ENCODE measurements at places on chromosomes 7 and 10.

DNA sequence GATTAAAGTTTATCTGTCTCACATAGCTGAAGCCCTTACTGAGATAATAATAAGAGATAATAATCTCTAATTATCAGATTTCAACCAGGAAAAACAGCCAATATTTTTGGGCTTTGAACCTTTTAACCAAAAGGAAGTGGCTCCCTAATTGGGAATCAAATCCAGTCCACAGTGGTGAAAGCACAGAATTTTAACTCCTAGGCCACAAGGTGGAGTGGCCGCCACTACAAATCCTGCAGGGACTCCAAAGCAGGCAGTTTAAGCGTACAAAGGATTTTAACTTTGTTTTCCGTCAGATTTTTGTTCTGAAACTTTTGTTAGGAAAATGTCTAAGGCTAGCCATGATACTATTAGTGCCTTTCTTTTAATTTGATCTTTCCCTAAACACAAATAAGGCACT, 99.6 kb upstream of the CCNY start:
- no peak for DNase-seq

DNA sequence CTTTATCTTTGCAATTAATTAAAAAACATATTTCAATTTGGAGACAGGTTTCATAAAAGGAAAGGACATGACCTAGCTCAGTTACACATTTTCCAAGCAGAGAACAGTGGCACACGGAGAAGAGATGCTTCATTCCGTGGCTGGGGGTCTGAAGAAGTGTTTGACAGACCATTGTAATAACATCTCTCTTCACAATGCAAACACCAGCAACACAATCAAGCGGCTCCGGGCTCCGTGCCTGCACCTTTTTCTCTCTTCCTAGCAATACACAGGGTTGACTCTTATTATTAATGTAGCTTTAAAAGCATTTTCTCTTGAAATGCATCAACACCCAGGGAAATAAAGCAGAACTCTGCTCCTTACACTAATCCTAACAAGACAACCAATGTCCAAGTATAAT, 261.0 kb upstream of the AOAH start:
- DNase-seq = no peak

GRCh38 chr7:81744389-81744788, 25.5 kb downstream of the HGF start:
- no peak for DNase-seq

- DNase-seq = peak; percentile 88
Measured at GRCh38 chr7:112205343-112206237, 609 bp downstream of the DOCK4 start.

DNA sequence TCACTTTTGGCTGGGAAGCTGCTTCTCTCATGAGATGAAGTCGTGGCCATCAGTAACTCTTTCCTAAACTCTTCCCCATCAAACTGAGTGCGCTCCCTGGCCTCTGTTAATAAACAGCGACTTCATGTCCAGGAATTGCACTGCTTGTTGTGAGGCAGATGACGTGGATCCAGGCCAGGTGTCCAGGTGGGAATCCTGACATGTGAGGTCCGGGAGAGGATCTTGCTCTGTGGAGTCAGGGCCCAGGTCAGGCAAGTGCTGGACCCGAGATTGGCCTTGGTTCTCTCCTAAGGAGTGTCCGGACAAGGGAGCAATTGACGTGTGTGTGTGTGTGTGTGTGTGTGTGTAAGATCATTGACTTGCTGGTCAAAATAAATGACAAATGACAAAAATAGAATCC, 362.7 kb downstream of the GLRX3 start:
- DNase-seq = no peak

GRCh38 chr10:103472005-103472404, 7.0 kb downstream of the CALHM3 start:
- no peak for DNase-seq

DNA sequence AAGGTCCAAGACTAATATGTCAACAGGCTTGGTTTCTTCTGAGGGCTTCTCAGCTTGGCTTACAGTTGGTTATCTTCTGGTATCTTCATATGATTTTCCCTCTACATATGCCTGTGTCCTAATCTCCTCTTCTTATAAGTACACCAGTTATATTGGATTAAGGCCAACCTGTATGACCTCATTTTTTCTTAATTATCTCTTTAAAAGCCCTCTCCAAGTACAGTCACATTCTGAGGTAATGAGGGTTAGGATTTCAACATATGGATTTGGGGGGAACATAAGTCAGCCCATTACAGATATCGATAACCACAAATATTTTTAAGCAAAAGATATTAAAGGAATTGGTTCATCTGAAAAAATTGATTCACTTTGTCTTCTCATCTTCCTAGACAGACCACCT, 49.2 kb downstream of the IQUB start:
- DNase-seq = no peak

DNA sequence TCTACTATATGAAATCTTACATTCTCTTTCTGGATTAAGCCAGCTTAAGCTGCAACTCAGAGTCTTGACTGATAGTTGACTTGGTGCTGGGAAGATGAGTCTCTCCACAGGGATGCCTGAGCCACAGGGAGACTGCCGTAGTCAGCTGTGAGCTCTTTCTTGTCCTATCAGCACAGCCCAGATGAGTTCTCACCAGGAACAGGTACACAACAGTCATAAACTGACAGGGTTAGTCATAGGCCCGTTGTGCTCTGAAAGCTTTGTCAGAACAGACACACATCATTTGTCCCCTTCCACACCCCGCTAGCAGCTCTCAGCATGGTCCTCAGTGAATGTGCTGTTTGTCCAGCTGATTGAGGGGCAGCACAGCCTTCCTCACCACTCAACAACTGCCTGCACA, 221.6 kb downstream of the RPS24 start:
- no peak for DNase-seq

DNA sequence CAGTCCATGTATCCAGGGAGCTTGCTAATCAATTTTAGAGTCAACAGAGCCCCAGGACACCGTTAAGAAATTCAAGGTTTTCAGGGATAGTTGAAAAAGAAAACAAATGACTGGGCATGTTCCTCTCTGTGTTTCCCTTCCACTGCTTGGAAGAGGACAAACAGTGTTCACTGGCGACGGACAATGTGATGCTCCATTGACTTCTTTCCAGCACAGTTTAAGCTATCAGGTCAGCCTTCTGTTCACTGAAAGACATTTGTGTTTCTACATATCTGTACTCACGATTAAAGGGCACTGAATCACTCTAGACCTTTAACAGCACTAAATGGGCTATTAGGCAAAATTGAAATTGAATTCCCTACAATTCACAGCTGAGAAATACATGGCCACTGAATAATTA, 123.6 kb downstream of the RNLS start:
- DNase-seq = no peak

DNA sequence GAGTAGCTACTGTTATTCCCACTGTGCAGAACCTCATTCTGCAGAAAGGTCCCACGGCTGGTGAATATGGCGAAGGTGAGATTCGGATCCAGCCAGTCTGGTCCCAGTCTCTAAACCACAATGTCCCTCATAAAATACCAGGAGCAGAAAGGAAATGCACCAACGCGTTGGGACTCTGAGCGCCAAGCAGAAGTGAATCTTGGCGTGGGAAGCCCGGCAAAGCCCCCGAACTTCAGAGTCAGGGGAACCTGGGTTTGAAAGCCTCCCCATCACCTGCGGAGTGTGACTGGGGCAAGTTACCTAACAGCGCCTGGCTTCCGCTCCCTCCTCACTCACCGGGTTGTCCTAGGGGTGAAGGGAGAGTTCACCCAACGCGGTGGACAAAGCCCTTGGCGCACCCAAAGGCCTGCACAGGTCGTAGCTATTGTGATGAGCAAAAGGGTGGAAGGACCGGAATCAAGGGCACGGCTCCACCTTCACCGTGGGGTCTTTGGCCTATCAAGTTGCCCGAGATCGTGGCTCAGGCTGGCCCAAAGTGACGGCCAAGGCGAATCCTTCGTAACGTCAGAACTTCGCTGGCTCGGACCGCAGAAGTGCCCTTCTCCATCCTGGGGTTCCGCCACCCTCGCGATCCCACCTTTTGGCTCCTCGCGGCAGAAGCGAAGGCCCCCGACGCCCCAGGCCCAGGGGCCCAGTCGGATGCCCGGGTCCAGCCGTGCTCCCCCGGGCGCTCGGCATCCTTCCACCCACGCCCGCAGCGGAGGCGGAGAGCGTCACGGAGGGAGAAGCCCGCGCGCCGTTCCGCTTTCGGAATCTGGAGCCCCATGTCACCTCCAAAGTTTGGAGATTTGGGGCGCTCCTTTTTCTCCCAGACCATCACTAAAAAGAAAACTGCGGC, 811 bp downstream of the RGS10 start:
- DNase-seq = no peak

- DNase-seq = peak; percentile 79
Measured at GRCh38 chr10:114402871-114403540, 1.3 kb downstream of the AFAP1L2 start.

DNA sequence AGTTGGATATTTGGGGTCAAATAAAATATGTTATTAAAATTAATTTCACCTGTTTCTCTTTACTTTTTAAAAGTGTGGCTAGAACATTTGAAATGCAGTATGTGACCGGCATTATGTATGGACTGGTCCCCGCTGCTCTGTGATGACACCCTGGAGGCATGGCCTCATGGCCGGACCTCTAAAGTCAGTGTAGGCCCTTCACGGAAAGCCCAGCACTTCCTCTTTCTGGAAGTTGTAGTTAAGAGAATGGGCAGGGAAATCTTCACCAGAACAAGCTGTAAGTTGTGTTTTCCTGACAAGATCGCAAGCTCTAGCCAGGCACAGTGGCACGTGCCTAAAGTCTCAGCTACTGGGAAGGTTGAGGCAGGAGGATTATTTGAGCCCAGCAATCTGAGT, 38.3 kb upstream of the SRGN start:
- no peak for DNase-seq

DNA sequence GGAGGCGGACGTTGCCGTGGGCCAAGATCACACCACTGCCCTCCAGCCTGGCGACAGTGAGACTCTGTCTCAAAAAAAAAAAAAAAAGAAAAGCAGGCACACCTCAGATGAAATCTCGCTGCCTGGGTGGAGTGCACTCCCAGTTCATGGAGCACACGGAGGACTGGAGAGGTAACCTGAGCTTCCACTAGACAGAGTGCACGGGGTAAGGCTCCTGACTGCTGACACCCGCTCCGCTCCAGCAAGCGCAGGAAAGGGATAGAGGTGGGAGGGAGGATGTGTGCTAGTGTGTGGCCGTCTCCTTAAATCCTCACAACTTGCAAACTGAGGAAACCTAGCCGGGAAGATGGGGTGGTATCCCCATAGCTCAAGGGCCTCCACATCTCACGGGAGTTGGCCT, 50.8 kb downstream of the FAM53B start:
- no peak for DNase-seq

DNA sequence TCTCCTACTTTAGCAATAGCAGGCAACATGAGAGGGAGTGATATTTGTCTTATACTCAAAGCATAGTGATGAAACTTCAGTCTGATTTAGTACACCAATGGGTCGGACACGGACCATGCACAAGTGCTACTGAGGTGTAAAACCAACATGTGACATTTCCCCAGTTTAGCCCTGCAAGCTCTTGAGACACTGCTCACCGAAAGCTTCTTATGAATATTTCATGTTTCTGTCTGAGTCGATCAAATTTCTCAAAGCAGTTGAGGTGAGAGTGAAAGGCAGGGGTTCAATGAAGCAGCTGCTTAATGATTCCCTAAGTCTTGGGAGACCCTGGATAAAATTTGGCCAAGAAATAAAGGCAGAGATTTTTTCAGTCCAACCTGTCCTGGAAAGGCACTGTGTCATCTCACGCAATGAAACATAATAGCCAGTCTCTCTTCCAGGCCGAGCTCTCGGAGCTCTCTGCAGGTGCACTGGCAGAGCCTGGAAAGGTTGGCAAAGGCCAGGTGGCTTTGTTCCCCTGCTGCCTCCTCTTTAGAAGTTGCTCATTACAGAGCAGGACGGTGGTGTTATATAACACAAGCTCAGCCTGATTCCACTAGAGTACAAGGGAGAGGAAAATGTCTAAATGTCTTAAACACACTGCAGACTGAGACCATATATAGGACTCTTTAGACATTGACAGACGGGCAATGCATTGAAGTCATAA, 33.9 kb upstream of the XPNPEP1 start:
- no peak for DNase-seq

DNA sequence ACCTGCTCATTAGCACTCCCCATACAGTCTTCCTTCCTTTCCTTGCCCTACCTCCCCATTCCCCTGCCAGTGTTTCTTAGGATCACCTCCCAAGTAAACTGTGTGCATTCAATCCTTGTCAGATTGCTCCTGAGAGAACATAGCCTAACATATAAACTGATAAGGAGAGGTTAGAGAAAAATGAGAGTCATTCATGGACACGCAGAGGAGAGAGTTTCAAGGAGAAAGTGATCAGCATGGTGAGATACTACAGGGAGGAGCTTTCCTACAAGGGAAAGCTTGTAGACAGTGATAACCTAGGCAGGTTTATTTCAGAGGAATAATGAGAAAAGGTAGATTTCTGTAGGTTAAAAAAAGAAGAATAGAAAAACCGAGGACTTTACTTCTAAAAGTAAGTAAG, 2.8 kb upstream of the ZC3HAV1L start:
- DNase-seq = no peak

DNA sequence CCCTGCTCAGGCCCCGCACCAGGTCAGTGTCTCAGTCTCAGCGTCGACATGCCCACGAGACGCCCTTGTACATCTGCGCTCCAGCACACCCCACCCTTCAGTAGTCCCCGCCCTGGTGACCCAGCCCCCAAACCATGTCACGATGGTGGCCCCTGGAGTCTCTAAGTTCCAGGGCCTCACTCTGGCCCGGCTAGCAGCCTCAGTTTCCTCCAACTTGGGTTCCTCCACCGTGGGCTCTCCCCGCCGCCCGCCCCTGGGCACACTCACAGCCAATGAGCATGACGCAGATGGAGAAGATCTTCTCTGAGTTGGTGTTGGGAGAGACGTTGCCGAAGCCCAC, 27.0 kb downstream of the KCNH2 start:
- no peak for DNase-seq

GRCh38 chr10:87961314-87961713, 97.9 kb downstream of the PTEN start:
- DNase-seq = no peak

GRCh38 chr7:106064771-106065574, 47.1 kb downstream of the SYPL1 start:
- peak; percentile 86 for DNase-seq

GRCh38 chr7:94803821-94804220, 103.6 kb upstream of the PPP1R9A start:
- DNase-seq = no peak

DNA sequence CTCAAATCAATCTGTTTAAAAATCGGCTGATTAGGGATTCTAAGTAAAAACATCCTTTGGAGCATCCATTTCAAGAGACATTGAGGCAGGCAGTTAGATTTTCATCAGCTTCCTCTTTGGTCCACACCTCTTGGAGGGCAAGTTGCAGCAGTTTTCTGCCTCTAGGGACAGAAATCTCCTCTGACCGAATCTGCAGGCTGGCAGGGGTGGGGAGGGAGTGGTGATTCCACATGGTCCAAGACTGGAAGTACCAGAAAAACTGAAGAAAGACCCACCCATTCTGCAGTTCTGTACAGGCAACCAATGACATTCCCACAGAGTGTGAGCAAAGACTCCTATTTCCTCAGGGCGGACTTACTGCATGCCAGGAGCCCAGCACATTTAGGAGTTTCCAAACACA, 29.0 kb downstream of the FGFBP3 start:
- no peak for DNase-seq

GRCh38 chr10:48720611-48721010, 35.9 kb downstream of the WDFY4 start:
- DNase-seq = no peak

Measured in muscle of back (tissue), 13 donors.